ENCODE measurements at places on chromosomes 7 and 10.

GRCh38 chr10:117345143-117345542, 30.1 kb downstream of the PDZD8 start:
- peak; percentile 39 for DNase-seq

- DNase-seq: no peak
Measured at GRCh38 chr7:103574576-103574975, 128.6 kb upstream of the SLC26A5 start.

DNA sequence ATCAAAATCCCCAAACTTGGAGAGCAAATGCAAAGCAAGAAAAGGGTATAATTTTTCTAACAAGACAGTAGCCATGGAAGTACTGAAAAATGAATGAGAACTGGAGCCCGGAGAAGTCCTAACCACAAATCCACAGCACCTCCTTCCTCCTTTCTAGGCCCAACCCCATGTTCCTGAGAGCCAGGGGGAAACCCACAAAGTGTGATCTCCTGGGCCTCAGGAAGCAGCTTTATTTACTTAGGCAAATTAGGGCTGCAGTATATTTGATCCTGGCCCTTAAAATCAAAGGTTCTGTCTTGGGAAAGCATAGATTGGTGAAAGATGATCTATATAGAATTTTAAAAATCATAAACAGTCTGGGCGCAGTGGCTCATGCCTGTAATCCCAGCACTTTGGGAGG, 103.0 kb downstream of the DOCK4 start:
- DNase-seq: peak; percentile 87

DNA sequence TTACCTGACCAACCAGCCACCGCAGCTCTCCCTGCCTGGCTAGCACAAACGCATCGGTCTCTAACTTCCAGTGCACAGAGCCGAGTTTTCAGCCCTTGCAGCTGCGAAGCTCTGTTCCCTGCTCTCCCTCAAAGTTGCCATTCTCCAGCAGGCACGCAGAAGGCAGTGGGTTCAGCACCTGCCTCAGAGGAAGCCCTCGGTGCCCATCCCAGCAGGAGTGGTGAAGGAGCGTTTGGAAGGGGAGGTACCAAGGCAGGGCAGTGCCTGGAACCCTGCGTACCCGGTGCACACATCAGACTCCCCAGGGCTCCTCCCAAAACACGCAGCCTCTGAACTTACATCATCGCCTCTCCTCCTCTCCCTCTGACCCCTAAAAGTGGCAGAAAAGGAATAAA, 1.7 kb upstream of the STK32C start:
- no peak for DNase-seq

GRCh38 chr10:116538456-116538855, 7.3 kb upstream of the PNLIP start:
- DNase-seq: no peak

- no peak for DNase-seq
Measured at GRCh38 chr10:73902351-73902750, 8.6 kb upstream of the PLAU start.

DNA sequence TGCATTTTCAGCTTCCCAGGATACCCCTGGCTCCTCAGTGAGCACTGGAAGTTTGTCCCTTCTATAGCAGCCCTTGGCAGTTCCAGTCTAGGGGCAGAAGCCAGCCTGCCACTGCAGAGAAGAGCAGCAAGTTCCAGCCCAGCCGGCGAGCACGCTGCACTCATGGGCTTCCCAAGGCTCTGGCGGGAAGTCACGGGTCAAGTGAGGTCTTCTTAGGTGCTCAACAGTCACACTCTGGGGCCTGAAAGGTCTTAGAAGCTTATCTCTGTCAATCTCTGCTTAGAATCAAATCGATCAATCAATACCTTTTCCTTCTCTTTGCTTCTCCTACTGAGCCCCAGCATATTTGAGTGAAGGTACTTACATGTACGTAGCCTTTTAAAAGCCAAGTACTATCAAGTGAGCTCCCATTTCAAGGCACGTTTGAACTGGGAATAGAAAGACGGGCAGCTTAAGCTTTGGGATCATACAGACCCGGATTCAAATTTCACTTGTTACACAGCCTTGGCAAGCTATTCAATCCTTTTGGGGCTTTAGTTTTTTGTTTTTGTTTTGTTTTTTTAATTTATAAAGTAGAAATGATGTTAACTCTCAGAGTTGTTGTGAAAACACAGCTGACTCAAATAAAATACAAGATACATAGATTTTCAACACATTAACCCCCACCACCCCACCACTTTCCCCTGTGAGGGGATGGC, 152.6 kb upstream of the KLF14 start:
- DNase-seq: no peak

DNA sequence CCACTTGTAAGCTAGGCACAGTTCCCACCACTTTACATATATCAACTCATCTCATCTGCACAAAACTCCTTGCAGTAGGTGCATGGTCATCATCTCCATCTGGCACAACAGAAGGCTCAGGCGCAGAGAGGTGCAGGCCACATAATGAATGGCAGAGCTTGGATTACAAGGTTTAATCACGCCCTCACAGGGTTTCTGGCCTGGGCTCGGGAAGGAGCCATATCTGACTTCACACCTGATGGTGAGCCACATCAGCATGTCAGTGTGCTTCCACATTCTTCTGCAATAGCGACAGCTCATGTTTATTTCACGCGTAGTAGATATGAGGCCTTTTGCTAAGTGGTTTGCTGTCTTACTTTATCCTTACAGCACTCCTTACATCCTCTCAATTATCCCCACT, 650.2 kb downstream of the INHBA start:
- no peak for DNase-seq

- DNase-seq: no peak
Measured at GRCh38 chr10:44851881-44852280, 59.3 kb upstream of the TMEM72 start.

GRCh38 chr7:151409667-151410404, at the start of gene WDR86:
Gene WDR86, minus strand, starts transcription at chr7:151410038. Its CDS starts 449 bp downstream, at chr7:151409589.
- peak; percentile 48 for DNase-seq

- DNase-seq: peak; percentile 40
Measured at GRCh38 chr7:77427996-77428603, 12.0 kb upstream of the GSAP start.

DNA sequence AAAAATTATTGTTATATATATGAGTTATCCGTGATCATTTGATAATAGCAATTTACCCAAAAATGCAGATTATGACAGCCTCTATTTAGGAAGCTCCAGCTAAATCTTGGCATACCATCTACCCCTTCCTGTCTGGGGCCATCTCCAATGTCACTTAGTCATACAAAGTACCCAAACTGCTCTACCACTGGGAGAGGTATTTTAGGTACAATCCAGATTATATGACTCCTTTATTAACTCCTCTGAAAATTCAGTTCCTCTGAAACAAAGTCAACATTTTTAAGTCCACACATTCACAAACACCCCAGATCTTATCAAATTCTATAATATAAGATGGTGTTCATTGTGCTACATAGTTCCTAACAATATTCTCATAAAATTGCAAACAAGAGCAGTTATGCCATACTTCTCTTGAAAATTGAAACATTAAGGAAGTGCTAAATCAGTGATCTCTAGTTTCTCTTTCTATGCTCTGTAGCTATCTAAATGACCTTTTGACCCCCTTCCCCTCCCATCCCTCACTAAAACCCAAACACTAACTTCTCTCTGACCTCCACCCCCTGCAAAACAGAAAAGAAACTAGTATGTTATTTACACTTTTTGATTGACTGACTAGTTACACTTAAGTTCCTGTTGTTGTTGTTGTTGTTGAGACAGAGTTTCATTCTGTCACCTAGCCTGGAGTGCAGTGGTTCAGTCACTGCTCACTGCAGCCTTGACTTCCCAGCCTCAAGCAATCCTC, 16.4 kb downstream of the HOXA1 start:
- DNase-seq: no peak

GRCh38 chr10:104144931-104145330, 23.0 kb downstream of the SFR1 start:
- DNase-seq: no peak

DNA sequence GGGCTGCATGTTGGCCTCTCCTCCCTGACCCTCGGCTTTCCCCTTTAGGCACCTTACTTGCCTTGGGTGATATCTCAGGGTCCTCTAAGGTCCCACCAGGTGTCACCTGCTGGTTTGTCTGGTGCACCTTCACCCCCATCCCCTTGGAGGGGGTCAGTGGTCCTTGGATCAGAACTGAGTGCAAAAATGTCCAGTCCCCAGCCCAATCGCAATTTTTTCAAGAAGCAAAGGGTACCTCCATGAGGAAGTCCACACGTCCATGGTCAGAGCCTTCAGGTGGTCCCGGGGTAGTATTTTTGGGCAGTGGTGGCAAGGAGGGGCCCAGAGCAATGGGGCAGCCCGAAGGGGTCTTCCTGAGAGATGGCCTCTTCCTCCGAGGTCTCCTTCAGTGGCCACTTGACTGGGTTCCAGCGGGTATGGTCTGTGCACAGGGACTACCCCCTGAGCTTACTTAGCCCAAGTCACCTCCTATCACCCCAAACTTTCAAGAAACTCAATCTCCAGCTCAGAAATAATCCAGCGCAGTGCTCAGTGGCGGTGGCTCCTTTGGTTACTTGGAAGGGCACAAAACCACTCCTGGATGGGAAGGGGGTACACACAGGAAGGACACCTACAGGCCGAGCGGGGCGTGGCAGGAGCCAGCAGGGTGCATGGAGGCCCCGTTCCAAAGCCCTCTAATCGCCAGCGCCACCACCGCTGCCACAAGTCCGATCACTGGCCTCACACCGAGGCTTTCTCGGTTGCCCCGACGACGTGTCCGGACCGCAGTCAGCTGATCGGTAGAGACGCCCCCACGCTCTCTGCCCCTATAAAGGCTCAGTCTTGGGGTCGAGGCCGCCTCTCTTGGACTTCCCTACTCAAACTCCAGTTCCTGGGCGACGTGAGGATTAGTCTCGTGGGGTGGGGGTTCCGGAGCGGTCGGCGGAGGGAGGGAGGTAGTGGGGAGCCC, 4.5 kb downstream of the SAP25 start:
- DNase-seq: peak; percentile 42

GRCh38 chr10:20363684-20364083, 533.4 kb downstream of the NEBL start:
- no peak for DNase-seq

GRCh38 chr10:110141871-110142635, 65.4 kb upstream of the MXI1 start:
- peak; percentile 87 for DNase-seq

DNA sequence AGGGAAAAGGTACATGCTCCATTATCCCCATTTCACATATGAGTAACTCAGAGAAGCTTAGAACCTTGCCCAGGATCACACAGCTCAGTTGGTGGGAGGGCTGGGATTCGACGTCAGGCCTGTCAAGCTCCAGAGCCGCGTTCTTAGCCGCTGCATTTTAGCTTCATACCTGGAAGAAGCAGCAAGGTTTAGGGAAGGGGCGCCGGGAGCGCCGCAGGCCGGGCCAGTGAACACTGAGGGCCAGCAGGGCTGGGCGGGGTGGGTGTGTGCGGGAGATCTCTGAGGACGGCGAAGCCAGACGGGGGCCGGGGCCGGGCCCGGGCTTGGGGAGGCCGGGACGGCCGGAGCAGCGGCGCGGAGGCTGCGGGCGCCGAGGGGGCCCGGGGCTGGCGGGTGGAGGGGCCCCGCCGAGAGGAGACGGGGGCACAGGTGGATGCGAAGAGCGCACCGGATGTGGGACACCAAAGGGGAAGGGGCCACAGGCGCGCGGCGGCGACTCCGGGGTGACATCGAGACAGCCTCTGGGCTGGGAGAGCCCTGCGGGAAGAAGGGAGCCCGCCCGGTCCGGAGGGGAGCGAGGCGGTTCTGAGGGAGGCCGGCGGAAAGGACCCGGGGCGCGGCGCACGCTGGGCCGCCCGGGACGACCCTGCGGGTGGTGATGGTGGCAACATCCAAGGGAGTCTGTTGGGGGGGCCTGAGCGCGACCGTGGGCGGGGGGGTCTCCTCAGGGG, 498 bp downstream of the NDST2 start:
- peak; percentile 18 for DNase-seq

GRCh38 chr7:98295467-98296192, 14.1 kb downstream of the BRI3 start:
- DNase-seq: no peak

DNA sequence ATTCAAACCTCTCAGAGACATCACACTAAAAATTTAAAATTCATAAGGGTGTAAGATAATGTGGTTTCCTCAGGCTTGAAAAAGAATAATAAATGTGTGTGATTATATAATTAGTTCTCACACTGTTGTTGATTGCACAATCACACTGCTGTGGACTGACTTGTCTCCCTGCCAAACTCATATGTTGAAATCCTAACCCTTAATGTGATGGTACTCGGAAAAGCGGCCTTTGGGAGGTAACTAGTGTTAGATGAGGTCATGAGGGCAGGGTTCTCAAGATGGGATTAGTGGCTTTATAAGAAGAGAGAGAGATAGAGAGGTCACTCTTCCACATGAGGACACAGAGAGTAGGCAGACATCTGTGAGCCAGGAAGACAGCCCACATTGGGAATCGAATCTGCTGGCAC, 128.5 kb upstream of the COL1A2 start:
- DNase-seq: no peak

DNA sequence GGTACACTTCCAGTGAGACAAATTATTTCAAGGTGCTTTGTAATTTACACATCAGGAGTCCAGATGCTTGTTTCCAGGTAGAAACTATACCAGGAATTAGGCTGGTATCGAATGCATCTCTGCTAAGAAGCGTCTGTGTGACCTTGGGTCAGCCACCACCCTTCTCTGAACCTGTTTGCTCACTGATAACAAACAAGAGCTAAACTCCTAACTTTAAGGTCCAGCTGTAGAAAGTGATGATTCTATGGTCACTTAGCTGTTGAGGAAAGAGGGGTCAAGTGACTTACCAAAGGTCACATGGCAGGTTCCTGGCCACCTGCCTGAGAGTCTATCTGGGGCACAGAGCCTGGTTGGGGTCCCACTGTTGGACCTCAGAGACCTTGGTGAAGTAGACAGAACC, 95.4 kb downstream of the HIF1AN start:
- no peak for DNase-seq

- DNase-seq: no peak
Measured at GRCh38 chr7:90897961-90898469, 301.9 kb downstream of the CDK14 start.

GRCh38 chr7:101589976-101590662, 39.0 kb downstream of the MYL10 start:
- DNase-seq: no peak

DNA sequence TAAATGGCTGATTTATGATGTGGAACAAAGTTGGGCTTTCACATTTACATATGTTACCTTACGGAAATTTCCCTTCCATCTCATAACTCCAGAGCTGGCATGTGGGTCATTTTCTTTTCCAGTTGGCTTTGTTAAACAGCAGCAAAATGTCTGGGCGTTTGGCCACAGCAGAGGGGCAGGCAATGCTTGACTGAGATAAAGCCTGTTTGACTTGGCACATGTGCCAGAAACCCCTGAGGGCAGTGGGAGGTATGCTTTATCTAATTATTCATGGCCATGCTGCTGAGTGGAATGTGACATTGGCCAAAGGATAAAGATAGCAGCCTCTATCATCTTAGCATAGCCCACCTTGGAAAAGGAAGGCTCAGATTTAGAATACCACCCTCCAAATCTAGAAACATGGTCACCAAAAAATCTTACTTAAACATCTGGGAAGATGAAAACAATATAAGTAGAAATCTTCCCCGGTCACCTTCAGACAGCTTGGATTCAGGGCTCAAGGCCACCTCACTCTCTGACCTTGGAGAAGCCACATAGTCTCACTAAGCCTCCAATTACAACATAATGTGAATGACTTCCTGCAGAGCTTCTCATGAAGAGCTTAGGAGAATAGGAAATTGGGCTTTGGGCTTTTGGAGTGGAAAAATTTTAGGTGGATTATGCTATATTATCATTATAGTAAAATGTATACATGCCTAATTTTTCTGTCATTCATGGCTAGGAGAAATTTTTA, 101.5 kb downstream of the GRM3 start:
- DNase-seq: no peak
